ENCODE measurements at places on chromosomes 2 and 18. TPM values are rescaled to one million over a fixed set of nuclear protein-coding genes. Genes with fewer than 3 reads are reported as not detected.

Gene REG3A
- not detected for total RNA-seq

Gene CEBPZ
- total RNA-seq, result 55.0 TPM

Gene NTSR2
- not detected for total RNA-seq

Gene TP53I3
- 40.8 TPM for total RNA-seq

Gene FTCDNL1
- 1.6 TPM for total RNA-seq

Gene SPATA3
- total RNA-seq, result not detected

Gene VIT
- not detected for total RNA-seq

Gene UPP2
- not detected for total RNA-seq

Gene SGPP2
- not detected for total RNA-seq

Gene RGPD4
- 0.05 TPM for total RNA-seq

Measured in neural crest cell (in vitro differentiated cells).